ENCODE measurements at places on chromosomes 7 and 10.

DNA sequence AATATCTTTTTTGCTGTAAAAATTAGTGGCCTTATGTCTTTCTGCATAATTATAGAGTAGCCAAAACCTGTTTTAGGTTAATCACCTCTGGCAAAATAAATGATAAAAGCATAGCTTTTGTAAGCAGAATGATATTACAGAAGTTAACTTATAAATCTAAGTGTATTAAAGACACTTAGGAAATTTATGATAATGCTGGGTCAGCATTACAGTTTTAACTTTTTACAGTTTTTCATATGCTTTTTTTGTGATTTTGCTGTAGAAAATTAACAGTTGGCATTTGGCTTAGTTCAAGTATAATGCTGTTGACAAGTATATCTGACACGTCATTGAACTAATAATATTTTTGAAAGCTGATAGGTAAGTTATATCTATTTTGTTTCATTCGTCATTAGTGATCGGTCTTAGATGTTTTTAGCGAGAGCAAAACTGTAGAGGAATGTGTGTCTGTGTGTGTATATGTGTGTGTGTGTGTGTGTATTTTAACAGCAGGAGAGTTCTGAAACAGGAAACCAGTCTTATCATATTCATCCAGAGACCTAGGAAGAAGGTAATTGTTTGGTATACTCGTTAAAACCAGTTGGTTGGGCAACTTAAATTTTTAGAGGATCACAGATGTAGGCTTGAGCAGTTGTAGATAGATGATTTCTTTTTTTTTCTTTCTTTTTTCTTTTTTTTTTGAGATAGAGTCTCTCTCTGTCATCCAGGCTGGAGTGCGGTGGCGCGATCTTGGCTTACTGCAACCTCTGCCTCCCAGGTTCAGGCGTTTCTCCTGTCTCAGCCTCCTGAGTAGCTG, 15.4 kb downstream of the PTEN start:
- DNase-seq: no peak

GRCh38 chr10:5356302-5356763, 8.4 kb upstream of the UCN3 start:
- DNase-seq: no peak

DNA sequence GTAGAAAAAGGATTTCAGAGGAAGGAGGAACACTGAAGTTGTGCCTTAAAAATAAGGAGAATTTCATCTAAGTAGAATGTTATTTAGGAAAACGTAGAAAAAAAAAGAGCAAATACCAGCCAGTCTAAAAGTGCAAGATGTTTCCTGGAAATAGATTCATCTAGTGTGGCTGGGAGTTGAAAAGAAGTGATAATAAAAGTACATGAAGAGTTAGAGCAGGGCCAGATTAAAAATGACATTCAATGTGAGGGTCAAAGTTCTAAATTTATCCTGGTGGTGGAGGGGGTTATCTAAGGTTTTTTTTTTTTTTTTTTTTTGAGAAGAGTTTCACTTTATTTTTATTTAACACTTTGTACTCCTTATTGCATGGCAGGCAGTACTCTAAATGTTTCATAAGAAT, 289.3 kb downstream of the MDFIC start:
- DNase-seq: no peak

DNA sequence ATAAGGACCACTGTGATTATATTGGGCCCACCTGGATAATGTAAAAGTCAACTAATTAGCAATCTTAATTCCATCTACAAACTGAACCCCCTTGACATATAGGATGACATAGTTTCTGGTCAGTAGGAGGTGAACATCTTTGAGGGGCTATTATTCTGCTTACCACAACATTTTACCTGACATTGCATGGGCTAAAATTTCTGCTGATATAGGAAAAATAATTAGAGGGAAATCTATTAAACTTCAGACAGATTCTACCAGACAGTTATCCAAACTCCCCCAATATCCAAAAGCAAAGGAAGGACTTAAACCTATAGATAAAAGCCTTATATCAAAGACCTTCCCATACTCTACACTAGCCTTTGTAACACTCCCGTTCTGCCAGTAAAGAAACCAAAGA, 443.6 kb downstream of the GRM8 start:
- DNase-seq: no peak

GRCh38 chr10:113426181-113426877, 126.5 kb upstream of the HABP2 start:
- no peak for DNase-seq

DNA sequence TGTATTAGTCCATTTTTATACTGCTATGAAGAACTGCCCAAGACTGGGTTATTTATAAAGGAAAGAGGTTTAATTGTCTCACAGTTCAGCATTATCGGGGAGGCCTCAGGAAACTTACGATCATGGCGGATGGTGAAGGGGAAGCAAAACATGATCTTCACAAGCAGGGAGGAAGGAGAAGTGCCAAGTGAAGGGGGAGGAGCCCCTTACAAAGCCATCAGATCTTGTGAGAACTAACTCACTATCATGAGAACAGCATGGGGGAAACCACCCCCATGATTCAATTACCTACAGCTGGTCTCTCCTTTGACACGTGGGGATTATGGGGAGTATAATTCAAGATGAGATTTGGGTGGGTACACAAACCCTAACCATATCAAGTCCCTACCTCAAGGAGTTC, 85.4 kb downstream of the JAZF1 start:
- no peak for DNase-seq

- no peak for DNase-seq
Measured at GRCh38 chr10:23585186-23585585, 146.3 kb downstream of the OTUD1 start.

GRCh38 chr7:26612742-26613141, 251.6 kb downstream of the SKAP2 start:
- DNase-seq: no peak

GRCh38 chr7:47194516-47195057, 387.3 kb downstream of the TNS3 start:
- DNase-seq: no peak

- no peak for DNase-seq
Measured at GRCh38 chr10:29295813-29296212, 6.9 kb downstream of the LYZL1 start.
